Islet precursor cell (in vitro differentiated cells): ENCODE measurements at places on chromosomes 5 and 9.

DNA sequence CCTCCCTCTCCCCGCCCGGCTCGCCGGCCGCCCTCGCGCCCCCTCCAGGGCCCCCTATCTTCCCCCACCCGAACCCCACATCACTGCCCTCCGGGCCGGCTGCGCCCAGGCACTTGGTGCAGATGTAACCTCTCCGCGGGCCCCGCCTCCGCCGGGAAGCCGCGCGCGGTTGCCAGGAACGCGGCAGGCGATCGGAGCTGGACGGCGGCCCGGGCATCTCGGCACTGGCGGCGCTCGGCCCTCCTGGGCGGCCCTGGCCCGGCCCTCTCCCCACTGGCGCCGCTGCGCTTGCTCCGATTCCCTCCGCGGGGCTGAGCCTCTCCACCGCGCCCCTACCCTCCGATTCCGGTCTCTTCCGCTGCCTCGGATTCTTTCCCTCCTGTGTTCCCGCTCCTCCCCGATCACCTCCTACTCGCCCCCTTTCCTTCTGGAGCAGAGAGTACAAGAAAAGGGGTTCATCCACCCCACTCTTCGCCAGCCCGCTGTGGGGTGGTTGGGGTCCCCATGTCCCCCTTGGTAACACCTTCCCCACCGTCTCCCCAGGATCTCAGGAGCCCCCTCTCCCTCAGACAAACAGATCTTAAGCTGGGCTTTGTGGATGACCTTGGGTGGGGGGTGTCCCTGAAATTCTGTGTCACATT, 70.6 kb downstream of the C9orf50 start:
- DNase-seq = peak; percentile 79

DNA sequence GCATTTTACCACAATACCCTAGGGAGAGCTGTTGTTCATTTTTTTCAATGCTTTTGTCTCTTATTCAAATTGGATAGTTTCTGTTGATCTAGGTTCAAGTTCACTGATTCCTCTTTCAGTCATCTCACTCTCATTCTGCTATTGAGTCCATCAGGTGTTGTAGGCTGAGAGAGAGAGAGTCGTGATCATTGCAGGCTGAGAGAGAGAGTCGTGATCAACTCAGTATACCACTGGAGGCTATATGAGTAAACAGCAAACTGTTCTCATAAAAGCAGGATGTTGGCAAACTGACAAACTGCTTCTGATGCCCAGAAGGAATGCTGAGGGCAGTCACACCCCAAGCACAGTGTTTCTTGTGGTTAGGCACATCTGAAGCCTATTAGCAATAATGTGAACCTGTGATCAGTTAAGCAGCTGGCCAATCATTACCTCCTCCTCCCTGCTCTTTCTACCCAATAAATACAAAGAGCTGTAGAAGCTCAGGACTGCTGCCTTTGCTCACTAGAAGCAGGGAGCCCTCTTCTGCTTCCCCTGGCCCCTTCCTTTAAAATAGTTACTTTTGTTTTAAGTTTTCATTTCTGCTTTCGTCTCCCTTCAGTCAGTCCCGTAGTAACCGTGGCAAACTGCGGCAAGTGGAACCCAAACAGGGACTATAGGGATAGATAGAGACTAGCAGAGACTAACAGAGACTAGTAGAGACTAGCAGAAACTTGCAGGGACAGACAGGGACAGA, 476.1 kb upstream of the ACO1 start:
- DNase-seq = peak; percentile 71

DNA sequence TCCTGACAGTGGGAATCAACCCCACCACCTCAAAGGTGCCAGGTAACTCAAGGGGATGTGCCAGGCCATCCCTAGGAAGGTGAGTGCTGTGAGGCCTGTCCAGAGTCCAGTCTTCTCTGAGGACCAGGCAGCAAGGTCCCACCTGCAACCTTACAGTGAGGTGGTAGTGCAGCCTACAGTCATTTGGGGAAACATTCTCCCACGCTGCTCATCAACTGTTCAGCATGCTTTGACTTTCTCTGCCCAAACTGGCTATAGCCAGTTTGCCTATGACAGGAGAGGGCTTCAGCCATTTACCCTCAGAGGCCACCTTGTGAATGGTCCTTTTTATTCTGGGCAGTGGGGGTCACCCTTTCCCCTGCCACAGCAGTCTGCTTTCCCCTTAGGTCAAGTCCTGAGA, 81.9 kb downstream of the ATPSCKMT start:
- DNase-seq = no peak

DNA sequence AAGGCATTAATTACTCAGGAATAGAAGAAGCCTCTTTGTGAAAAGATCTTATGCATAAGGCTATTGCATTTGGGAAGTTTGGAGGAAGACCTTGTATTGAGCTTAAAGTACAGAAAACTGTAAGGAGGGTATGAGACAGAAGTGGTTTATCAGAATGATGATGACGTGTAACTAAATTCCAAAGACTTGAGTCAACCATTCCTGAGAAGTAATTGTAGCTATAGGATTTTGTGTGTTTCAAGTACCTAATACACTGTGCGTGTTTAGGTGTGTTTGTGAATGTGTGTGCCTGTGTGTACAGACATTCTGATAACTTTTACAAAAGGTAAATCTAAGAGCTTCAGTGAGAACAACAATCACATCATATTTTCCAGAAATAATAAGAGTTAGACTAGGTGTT, 46.5 kb upstream of the IRX2 start:
- no peak for DNase-seq

GRCh38 chr9:109253637-109254284, 67.1 kb downstream of the EPB41L4B start:
- peak; percentile 93 for DNase-seq

DNA sequence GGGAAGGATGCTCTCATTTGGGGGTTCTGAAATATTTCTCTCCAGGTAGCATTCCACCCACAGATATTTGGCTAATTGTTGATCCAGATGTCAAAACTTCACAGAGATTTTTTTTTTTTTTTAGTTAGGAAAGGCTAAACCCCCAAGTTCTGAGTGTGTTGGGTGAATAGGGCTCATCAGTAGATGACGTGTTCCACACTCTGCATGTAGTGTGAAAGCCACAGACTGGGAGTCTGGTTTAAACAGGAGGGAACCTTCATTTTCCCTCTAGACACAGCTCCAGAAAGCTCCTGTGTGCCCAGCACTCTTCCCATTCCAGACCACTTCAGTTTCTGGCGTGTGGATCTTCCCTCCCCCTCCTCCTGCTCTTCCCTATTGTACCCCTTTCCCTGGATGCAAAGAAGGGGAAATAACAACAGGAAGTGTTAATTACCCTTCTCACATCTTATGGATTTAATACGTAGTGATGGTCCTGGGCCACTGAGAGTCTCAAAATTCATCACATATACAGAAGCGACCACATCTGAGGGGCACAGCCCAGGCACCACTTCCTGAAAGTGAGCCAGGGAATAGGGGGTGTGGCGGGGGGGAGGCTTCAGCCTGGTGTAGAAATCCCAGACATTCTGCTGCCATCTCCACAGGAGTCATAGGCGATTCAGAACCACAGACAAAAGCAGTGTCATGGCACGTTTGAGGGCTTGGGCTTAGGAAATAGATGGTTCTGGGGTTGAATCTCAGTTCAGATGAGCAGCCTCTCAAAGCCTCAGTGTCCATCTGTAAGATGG, 65.1 kb downstream of the DAP start:
- no peak for DNase-seq

- DNase-seq = no peak
Measured at GRCh38 chr5:68538814-68539420, 323.4 kb downstream of the PIK3R1 start.
